GM04503 (cell line): ENCODE measurements at places on chromosomes 2 and 18.

GRCh38 chr2:162972383-162972782 lies 133.8 kb upstream of the KCNH7 start:
- DNase-seq: no peak

DNA sequence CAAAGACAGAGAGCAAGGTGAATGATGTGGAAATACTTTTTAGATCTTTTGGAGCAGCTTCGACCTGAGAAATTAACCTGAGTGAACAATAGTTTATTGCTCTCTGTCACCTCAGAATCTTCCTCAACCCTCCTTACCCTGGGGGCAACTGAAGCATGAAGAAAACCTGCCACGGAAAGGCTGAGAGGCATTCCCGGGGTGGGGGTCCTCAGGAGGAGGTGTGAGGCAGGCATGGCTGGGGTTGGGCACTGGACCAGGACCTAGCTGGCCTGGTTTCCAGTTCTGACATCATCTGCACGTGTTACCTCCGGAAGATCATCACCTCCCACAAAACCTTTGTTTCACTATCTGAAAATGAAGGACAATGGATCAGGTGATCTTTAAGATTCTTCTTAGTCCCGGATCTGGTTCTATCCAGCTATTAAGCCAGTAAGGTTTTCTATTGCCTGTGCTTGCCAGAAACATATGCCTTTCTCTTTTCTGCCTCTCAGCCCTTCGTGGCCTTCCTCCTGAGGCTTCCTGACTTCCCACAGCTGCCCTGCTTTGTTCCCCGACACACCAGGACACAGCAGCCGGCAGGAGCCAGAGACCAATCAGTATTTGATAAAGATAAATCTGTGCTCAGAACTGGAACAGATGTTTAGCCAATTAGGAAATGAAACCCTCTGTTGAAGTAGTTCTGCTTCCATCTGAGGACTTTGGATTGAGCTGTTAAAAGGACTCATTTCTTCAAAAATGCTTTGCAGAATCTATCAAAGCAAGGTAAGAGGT lies 232.5 kb downstream of the TDRD15 start:
- DNase-seq: no peak

DNA sequence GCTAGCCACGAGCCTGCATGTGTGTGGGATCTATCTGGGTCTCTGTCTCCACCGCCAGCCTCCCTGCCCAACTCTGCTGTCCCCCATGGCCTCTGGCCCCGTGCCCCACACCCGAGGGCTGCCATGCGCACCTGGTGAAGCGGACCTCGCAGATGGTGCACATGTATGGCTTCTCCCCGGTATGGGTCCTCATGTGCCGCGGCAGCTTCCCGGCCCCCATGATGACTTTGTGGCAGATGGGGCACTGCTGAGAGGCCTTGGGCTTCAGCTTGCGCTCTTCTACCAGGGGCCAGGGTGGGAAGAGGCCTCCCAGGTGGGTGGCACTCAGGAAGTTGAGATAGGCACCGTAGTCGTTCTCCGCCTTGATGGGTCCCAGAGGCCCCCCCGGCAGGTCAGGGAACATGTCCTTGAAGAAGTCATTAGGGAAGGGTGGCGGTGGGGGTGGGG lies 109.3 kb upstream of the SMAD2 start:
- no peak for DNase-seq

GRCh38 chr2:172093416-172094293 lies 8.3 kb downstream of the DLX1 start:
- no peak for DNase-seq

DNA sequence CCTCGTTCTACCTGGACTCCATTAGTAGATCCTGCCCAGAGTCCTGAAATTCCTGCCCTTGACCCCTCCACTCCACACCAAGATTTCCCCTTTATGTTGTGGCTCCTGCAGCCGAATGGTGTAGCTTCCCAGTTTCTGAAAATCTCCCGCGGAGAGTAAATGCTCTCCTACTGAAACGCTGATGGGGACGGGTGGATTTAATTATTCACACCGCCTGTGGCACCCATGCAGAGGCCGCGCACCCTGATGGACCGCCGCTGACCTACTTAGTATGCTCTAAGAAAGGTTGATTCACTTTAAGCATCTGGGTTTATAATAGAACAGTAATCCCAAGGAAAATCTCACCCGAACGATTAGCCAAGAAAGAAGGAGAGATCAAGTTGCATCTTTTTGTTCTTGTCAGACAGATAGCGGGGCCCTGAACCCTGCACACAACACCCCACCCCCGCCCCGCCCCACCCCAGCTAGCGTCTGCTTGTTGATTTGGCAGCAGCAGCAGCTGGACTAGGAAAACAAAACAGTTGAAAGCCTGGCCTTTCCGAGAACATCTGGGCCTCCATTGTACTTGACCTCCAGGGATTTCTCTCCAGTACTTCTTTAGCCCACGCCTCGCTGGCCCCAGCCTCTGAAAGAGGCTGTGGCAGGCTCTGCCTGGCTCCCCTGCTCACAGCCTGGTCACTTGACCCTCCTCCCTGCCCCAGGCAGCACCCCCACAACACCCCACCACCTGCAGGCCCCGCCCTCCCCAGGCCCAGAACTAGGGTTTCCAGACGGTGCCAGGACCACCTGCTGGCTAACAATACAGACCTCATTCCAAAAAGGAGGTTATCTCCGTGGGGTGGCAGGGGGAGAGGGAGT lies 53.6 kb downstream of the DPYSL5 start:
- DNase-seq: no peak

- DNase-seq: no peak
Observed at GRCh38 chr2:237614151-237614720, 13.2 kb upstream of the LRRFIP1 start.

- DNase-seq: no peak
Observed at GRCh38 chr2:125313806-125314205, 1288.7 kb downstream of the CNTNAP5 start.

- DNase-seq: no peak
Observed at GRCh38 chr2:120404274-120404673, 58.3 kb downstream of the INHBB start.
